ENCODE measurements at places on chromosomes 5 and 9.

DNA sequence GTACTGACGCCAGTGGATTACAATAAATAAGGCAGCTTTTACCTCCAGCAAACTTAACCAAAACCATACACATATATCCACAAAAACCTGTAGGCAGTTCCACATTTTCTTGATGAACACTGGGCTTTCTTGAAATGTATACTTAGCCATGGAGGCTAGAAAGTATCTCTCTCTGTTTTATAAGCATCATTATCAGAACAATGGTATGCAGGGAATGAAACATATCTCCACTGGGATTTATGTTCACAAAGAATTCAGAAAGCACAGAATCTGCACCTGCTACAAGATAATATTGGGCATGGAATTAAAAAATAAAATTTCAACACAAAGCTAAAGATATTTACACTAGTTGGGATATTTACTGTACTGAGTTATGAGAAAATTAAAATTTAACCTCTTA lies 126.1 kb upstream of the RASA1 start:
- DNase-seq: no peak

DNA sequence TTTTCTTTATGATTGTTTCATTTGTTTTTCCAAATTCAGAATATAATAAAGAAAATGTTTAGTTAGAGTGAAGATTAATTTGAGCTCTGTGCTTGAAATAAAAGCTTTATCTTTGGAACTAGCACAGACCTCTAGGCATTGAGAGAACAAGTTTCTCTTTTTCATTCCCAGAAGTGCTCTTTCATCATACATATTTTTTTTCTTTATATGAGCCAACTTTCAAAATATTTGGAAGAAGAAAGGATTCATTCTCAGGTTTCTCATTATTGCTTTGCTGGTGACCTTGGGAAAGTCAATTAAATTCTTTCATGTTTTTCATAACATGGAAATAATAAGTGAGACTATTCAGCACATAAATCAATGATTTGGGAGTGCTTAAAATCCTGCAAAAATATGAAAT lies 16.8 kb downstream of the CTXN3 start:
- no peak for DNase-seq

DNA sequence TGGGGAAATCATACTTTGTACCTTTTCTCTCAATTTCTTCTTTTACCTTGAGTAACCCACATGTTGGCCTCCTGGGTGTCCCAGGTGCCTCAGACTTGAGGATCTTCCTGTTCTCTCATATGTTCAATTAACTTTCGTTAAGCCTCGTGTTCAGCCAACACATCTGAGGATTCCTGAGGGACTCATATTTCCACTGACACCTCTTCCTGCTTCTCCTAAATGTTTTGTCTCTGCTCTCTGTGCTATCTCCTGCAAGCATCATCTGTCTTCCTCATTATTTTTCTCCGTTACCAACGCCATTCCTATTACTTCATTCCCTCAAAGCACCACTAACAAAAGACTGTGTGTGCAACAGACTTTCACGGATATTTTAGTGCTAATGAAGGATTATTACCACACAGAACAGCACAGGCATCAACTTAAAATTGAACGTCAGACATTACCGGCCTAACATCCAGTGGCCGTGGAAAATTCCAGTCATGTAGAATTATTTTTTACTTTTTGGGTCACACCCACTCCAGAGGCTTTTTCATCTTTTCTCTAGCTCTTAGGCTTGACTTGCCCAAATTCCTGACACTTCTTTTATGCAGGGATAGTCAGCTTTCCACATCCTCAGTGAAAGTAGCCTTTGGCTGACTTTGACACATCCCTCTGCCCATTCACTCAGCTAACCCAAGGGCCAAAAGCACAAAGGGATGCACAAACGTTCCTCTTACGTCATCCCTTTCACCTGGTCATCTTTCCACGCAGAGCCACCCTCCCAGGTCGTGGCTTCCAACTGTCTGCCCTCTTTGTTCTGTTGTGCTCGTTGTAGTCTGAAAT lies 46.0 kb upstream of the OSMR start:
- DNase-seq: no peak

DNA sequence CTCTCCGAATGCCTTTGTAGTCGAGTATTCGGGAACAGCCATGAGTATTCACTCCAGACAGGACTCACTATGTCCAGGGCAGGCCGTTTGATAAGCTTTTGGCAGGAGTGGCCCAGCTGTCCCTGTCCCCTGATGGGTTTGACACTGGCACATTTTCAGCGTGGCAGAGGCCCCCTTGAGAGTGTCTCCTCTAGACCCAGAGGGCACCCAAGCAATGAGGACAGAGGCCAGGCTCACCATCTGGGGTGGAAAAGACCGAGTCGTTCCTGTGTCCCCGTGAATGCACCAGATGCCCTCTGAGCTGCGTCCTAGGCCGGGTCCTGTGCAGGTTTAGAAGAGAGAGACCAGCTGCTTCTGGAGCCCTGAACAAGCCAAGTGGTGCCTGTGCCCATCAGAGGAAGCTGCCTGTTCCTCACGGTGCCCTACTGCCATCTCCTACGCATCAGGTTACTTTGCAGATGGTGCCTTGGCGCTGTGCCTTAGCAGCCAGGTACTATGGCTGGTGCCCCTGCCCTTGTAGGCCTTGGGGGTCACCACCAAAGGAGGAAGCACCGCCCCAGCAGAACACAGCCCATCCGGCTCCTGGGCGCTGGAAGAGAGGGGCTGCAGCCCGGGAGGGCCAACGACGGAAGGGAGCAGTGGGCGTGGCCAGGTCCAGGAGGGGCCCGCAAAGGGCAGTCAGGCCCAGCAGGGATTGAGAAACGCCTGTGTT lies 42.4 kb downstream of the LRSAM1 start:
- no peak for DNase-seq

- no peak for DNase-seq
Measured at GRCh38 chr9:126232461-126232860, 94.2 kb upstream of the MVB12B start.

DNA sequence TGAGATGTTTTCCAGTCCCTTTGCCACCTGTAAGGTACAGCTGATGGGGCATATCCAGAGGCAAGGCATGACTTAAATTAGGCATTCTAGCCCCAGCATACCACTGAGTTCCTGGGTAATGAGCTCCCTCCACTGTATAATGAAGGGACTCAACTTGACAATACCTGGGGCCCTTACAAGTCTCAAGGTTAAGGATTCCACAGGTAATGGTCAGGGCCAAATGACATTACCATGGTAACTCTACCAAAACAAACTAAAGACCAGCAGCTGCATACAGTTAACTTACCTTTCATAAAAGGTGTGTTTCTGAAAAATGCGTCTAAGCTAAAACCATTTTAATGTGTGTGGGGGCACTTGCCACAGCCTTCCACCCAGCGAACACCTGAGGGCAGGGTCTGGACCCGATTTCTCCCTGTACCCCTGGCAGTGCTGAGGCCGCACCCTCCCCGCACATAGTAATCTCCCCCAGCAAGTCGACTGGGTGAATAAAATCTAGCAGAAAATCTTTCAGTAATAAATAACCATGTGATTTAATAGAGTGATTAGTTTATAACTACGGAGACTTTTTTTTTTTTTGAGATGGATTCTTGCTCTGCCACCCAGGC lies 24.2 kb downstream of the CCDC69 start:
- DNase-seq: no peak

GRCh38 chr5:136021016-136021405 lies 7.8 kb upstream of the TGFBI start:
- no peak for DNase-seq

DNA sequence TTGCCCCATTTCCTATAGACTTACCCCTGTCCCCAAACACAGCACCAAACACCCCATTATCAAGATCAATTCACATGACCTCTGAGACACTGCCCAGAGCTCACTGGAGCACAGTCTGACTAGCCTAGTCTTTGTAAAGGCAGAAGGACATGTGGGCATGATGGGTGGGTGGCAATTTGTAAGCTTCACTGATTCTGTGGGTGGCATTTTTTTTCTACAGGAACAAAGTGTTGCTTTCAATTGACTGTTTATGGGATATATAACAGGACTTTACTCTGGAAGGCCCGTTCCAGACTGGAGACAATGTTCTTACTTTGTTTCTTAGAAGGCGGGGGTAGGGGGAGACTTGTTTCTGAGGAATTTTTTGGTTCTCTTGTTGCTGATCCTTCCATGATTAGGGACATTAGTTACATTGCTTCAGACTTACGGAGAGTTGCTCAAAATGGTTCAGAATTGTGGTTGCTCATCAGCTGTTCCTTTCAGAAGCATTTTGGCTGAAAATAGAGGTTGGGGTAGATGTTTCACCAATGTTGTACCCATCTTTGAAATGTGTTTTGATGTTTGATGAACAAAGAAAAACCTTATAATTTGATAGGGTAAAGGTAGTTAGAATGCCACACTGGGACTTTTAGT lies 20.2 kb downstream of the NNT start:
- DNase-seq: no peak

GRCh38 chr5:144329681-144330080 lies 159.0 kb downstream of the KCTD16 start:
- no peak for DNase-seq

- no peak for DNase-seq
Measured at GRCh38 chr9:83572524-83572923, 34.3 kb upstream of the FRMD3 start.

DNA sequence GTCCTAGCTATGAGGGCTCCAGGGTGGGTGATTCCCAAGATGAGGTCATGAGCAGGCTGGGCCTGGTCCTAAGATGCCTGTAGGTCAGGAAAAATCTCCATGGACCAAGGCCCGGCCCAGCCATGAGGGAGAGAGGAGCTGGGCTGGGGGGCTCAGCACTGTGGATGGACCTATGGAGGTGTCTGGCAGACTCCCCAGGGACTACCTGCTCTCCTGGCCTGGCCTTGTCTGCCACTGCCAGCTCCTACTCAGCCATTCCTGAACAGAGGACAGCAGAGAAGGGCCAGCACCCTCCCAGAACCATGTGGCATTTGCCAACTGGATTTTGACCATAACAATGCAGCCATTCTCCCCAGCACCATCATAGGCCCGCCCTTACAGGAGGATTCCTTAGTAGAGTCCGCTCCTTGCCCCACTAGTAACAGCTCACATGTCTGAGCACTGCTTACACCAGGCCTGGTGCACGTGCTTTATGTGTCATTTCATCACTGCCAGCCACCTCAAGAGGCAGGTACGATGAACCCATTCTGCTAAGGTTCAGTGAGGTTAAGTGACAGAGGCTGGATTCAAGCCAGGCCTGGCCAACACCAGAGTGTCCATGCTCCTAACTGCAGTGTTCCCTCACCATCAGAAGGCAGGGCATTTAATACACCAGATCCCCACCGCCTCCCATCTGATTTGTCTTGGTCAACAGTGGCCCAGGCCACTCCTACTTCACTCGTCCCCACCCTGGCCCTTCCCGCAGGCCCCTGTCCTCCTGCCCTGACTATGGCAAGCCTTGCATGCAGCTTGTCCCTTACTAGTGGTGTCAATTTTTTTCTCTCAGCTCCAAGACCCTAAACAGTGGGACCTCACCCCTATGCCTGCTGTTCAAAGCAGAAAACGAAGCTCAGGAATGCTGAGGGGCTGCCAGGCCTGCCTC lies 669 bp downstream of the IL13 start:
- no peak for DNase-seq

DNA sequence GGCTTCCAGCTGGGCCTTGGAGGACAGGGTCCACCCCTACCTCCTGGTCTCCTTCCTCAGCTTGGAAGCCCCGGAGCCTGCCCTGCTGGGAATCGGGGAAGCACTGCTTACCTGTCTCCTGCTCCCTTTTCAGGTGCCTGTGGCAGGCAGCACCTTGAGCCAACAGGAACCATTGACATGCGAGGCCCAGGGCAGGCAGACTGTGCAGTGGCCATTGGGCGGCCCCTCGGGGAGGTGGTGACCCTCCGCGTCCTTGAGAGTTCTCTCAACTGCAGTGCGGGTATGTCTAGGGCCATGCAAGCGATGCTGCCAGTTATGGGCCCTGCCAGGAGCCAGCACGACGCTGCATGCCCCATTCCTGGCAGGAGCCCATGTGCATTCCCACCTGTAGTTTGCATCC lies 3.8 kb upstream of the CACFD1 start:
- no peak for DNase-seq

- DNase-seq: no peak
Measured at GRCh38 chr5:74589204-74590056, 51.1 kb downstream of the ENC1 start.

DNA sequence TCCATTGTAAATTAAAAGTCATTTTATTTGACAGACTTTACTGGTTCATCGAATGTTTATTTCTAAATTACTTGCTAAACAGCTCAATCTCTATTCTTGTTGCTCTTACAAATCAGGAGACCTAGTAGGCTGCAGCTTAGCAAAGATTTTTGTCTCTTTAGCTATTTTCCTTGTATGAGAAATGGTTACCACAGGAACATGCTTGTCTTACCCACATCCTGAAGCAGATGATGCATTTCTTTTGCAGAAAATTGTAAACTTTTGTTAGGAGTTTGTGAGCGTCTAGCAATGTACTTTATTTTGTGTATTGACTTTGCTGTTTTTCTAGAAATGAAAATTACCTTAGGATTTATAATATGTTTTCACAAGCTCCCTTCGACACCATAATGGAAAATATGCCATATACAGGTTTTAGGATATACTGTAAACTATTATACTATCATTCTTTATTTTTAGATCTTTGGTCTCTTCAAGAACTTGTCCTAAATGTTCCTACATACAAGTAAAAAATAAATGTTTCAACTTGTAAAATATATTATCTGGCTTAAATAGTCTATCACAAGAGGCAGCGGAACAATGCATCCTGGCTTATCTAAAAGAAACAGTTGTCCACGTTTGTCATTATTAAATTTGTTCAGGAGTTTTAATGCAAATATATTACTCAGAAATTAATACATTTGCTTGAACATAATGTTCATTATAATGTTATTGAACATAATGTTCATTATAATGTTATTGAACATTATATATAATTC lies 54.1 kb downstream of the SPEF2 start:
- DNase-seq: no peak

DNA sequence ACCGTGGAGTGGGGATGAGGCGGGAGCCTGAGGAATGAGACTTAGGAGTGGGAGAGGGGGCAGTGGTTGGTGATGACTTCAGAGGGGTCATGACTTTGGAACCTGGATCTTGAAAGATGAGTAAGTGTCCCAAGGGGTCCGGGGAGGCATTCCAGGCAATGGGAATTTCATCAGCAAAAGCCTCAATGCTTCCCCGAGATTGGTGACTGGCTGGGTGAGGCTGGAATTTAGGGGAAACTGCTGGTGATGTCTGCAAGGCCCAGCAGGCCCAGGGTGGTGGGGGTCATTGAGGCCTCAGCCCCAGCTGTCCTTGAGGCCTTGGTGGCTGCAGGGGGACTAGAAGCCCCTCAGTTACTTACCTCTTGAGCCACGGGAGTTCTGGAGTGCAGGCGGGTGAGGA lies 7.5 kb downstream of the NDST1 start:
- no peak for DNase-seq

- DNase-seq: no peak
Measured at GRCh38 chr9:30198463-30199309, 2185.8 kb upstream of the ACO1 start.
